DMS153 (cell line): ENCODE measurements at places on chromosomes 5 and 9.

DNA sequence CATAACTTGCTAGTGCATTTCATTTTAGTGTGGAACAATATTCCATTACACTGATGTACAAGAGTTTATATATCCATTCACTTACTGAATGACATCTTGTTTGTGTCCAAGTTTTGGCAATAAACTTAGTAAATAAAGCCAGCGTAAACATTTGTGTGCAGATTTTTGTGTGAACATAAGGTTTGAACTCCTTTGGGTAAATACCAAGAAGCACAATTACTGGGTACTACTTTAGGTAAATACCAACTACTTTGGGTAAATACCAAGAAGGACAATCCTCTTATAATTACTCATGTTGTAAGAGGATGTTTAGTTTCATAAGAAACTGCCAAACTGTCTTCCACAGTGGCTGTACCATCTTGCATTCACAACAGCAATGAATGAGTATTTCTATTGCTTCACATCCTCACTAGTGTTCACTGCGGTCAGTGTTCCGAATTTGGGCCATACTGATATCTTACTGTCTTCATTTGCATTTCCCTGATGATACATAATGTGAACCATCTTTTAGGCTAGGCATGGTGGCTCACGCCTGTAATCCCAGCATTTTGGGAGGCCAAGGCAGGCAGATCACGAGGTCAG is 2.3 kb upstream of the SYK start:
- DNase-seq, result no peak

DNA sequence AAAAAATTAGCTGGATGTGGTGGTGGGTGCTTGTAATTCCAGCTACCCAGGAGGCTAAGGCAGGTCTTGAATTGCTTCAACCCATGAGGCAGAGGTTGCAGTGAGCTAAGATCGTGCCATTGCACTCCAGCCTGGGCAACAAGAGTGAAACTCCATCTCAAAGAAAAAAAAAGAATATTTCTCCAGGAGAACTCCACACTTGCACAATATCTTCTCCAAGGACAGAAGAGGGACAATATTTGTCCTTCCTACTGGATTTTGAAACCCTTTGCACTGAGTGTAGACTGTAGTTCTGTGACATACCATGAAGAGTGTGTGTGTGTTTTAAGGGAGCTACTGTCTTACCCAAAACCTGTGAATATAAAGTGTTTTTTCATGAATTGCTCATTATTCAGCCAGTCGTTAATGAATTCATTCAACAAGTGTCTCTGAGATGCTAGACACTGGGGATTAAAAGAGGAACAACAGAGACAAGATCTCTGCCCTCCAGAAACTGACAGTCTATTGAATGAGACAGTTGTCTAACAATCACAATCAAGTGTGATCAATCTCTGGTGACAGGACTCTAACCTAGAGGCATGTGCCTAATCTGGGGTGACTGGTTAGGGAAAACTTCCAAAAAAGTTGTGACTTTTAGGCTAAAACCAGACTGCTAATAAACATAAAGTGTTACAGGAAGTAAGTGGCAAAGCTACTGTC is 9.8 kb upstream of the UBE2D2 start:
- no peak for DNase-seq

DNA sequence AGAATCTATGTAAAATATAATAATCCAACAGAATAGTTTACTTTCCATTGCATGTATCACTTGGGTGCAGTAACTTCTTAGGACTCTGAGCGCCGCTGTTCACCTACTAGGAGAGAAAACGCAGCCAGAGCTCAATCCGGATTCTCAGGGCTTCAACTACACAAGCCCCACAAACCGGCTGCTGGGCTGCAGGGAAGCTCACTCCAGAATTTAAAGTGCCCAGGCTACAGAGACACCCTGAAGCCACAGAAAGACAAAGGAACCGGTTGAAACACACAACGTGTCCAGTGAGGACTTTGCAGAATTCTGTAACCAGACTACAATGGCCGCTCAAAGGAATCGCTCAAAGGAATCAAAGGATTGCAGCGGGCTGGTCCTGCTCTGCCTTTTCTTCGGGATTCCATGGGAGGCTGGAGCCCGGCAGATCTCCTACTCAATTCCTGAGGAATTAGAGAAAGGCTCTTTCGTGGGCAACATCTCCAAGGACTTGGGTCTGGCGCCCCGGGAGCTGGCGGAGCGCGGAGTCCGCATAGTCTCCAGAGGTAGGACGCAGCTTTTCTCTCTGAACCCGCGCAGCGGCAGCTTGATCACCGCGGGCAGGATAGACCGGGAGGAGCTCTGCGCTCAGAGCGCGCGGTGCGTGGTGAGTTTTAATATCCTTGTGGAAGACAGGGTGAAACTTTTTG is at the start of gene PCDHGA10:
PCDHGA10 (plus strand) TSS at position 134 of the 686 bp plus-strand sequence; CDS start at position 323, 189 bp downstream.
- DNase-seq, result no peak

DNA sequence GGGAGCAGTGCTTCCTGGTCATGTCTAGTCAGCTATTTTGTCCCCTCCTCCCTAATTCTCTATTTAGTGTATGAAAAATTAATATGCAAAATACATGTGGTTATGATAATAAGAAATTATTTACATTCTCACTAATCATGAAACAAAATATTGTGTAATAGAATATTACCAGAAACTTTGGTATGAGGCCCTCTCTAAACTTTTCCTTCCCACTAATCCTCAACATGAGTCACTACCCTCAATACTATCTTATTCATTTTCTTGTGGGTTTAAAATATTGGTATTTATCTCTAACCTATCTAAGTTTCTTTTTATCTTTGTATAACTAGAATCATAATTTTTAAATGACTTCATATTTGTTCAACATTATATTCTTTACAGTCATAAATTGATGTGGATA is 545.9 kb upstream of the PTPRD start:
- no peak for DNase-seq

- no peak for DNase-seq
Observed at GRCh38 chr9:134476272-134476941, 150.2 kb downstream of the RXRA start.

- DNase-seq, result no peak
Observed at GRCh38 chr9:24258626-24259025, 287.1 kb downstream of the IZUMO3 start.

DNA sequence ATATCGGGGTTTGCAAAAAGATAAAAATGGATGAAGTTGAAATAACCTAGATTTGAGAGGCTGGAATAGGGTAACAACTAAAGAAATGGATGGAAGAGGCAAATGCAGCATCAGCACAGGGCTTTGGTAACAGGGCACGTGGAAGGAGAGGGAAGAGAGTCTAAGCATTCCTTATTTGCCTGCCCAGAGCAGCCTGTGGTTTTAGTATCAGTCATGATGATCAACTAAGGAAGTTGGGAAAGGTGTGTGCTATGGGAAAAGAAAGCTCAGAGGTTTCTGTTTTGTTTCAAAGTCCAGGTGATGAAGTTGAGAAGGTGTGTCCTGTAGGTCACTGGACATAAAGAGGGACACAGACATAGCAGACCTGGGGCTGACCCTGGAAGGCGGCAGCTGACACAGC is 28.8 kb downstream of the GAS1 start:
- DNase-seq, result no peak
